ENCODE measurements at places on chromosomes 16 and 17. TPM values are rescaled to one million over a fixed set of nuclear protein-coding genes. Genes with fewer than 3 reads are reported as not detected.

DNA sequence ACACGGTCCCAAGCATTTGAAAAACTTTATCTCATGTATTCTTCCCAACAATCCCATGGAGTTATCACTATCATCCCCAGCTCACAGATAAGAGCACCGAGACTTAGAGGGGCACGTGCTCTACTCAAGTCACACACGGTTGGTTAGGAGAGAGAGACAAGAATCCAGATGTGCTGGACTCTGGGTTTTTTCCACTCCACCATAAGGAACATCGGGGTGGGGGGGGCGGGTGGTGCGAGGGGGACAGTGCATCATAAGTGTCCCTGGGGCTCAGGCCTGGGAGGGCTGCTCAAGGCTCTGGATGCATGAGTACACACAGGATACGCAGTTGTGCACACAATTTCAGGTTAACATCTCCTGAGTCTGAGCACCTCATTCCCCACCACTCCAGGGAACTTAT is 7.4 kb downstream of the CDC42EP4 start:
- DNase-seq: no peak

DNA sequence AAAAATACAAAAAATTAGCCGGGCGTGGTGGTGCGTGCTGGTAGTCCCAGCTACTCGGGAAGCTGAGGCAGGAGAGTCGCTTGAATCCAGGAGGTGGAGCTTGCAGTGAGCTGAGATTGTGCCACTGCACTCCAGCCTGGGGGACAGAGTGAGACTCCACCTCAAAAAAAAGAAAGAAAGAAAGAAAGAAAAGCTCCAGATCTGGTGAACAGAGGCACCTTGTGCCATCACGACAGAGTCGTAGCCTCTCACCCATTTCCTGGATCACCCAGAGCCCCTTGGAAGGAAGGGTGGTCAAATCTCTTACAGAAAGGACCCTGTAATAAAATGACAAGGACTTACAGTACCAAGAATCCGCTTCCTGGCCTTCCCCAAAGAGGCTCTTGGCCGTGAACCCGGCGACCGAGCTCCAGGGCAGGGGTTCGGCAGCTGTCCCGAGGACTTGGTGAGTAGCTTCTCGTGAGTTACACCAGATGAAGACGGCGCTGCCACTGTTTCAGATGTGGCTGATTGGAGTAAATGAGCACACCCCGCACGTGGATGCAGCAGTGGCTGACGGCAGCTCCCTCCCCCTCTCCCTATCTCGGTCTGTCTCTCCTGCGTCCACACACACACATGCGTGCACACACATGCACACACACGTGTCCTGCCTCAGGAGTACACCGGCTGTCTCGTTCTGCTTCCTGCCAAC is 13.5 kb downstream of the LGALS3BP start:
- DNase-seq: no peak

DNA sequence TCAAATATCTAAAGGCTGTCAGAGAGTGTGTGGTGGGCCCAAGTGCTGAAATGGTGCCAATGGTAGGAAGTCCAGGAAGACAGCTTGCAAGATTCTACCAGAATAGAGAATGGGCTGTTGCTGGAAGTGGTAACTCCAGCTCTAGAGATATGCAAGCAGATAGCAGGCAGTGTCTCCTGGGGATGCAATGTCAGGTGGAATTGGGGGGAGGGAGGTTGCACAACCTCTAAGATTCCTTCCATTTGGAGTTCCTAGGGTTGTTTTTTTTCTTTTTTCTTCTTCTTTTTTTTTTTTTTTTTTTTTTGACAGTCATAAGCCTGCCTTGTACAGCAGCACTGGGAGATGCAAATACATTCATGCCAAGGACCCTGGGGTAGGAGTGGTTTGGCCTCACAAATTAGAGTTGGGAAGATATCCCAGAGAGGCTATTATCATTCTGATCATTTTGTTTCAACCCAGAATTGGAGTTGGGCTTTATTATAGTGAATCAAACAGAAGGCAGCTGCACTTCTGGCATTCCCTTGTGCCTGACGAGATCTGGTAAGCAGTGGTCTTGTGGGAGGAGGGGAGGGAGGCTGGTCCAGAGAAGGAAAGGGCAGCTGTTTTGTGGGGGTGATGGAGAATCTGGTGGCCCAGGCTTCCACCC is 51.1 kb downstream of the SLC6A2 start:
- DNase-seq: no peak

GRCh38 chr17:44927696-44928095 is 12.4 kb upstream of the GFAP start:
- DNase-seq: no peak

- DNase-seq: no peak
Measured at GRCh38 chr16:51151435-51151960, 428 bp upstream of the SALL1 start.

KRTAP4-9 gene
- polyA plus RNA-seq: not detected

DNA sequence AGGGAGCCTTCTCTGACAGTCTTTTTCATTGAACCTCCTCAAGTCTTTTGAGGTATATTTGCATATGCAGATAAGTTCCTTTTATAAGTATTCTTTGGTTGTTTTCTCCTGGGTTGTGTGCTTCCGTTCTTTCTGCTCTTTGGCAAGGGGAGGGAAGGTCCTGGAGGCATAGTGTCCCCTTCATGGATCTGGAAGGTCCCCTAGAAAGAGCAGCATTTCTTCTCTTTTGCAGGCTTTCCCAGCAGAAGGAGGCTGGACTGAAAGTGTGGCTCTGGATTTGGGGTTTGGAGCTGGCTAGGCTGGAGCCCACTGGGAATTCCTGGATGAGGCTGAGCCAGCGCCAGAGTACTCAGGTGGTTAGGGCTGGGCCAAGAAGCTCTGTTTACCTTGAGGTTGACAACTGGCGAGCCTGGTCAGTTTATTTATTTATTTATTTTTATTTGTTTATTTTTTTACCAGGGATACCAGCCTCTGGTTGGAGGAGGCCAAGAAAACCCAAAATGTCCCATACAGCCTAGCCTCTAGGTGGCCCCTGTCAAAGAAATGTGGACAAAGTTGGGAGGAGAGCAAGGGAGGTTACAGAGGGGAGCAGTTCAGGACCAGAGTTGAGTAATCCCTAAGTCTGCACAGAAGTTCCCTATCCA is 5.4 kb upstream of the TOP2A start:
- DNase-seq: no peak

- DNase-seq: no peak
Measured at GRCh38 chr16:62445909-62446308, 409.7 kb upstream of the CDH8 start.

DNA sequence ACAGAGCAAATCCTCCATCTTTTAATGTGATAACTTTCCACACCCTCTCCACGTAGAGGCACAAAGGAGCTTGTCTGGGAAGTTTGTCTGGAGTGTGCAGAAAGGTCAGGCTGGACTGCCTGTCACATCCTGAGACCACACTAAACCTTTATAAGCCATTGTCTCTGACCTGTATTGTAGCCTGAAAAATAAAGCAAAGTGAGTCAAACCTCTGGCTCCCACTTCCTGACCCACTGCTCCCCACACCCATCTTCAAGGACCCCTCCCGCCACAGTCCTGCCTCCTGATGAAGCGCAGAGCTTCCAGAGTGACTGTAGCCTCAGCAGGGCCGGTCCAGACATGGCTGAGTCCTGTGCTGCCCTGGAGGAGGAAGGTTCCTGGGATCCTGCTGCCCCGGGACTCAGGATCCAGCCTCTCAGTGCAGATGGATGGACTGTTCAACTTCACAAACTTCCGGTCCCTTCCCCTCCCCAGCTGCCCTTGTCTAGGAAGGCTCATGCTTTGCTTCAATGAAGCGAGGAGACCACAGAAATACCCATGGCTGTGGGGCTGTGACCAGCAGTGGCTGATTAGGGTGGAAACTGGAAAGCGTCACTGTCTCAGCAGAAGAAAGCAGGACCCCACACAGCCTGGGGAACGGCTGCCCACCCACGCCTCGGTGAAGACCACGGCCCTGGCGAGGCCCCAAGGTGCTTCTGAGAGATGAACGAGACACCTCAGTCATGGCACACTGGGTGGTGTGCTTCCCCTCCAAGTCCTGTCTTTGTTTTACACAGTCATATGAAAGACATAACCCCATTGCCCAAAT is 30.9 kb upstream of the CLEC18B start:
- no peak for DNase-seq

DNA sequence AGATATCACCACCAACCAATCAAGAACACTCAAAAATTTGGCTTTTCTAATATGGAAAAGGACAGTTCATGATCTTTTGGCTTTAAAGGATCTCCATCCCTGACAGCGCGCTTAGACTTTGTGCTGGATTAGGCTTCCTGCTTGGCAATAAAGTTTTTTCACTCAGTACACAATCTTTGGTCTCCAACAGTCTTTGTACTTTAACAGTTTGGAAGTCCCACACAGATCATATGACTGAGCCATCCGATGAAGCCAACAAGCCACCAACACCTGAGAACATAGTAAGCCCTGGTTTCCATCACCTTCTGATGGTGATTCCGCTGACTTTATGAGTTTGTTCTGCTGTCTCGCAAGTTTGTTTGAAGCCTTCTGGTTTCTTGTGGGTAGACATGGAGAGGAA is 34.3 kb downstream of the SMURF2 start:
- no peak for DNase-seq

All from right renal cortex interstitium (tissue), 3 donors.